AG09309 (cell line): ENCODE measurements at places on chromosomes 6 and 20.

DNA sequence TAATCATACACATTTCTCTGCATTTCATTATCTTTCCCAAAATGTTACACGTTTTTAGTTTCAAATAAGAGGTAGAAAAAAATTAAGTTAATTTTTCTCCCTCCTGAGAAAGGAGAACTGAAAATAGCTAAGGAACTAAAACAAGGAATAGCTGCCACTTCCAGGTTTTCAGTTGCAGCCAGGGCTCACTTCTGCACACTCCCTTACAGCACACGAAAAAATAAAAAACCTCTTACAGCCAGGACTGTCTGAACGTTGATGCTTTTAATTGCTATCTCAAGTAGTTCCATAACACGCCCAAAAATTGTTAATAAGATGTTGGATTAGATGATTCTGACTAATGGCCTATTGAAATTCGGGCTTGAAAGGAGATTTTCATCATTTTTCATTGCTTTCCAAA, 153.7 kb upstream of the THBS2 start:
- DNase-seq, result no peak

DNA sequence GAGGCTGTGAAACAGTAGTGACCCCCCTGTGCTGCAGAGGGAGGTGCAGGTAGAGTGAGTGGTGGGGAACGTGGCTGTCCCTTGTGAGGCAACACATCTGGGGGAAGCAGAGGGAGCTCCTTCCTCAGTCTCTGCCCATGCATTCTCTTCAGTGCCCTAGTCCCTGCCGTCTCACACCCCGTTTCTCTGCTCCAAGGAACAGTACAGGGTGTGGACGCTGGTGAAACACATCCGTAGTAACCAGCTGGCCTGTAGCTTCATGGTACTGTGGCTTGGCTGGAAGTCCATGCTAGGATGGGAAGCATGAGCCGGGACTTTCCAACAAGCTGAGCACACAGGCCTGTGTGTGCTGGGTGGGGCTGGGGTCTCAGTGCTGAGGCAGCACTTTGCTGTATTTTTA, 25.4 kb upstream of the CST3 start:
- no peak for DNase-seq

GRCh38 chr20:49595811-49596561, 28.0 kb upstream of the PTGIS start:
- DNase-seq, result no peak

GRCh38 chr6:132490478-132491204, 22.3 kb downstream of the STX7 start:
- DNase-seq, result no peak

DNA sequence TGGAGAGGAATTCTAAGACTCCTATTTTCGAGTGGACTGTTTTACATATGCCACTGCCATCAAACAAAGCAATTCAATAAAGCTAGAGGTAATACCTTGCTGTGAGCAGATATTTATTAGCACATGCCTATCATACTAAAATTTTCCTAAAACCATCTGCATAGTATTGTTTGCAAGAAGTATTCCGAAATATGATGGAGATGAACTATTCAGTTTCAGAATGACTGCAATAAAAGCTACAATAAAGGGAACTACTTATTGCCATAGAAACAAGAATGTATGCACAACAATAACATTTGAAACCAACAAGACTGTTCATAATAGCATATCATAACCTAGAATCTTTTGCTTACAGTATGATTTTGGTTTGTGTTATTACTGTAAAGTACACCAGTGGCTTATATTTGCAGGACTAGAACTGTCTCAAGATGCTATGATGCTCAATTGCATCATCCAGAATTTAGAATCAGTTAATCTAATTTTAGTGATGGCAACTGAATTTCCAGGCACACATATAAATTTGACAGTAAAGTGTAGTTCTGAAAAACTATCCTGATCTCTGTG, 144.3 kb downstream of the GRIK2 start:
- DNase-seq, result no peak

DNA sequence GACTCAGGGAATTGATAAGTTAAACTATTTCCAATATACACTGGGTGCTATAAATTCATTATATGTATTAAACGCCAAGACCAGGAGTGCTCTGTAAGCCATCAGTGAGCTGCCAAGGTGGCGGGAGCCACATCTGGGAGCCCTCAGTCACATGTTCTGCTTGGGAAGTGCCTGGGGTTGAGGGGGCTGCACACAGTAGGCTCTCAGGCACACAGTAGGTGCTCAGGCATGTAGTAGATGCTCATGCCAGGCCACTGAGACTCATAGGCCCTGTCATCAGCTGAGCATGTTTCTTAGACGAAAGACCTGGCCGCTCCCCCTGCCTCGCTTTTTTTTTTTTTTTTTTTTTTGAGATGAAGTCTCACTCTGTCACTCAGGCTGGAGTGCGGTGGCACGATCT, 83.3 kb upstream of the BHLHE23 start:
- DNase-seq, result no peak

- DNase-seq, result no peak
Observed at GRCh38 chr6:28380381-28380780, 19.2 kb downstream of the ZSCAN12 start.

- DNase-seq, result no peak
Observed at GRCh38 chr6:166281104-166281503, 27.1 kb downstream of the PRR18 start.

GRCh38 chr20:22495789-22496188, 88.6 kb downstream of the FOXA2 start:
- DNase-seq, result no peak

DNA sequence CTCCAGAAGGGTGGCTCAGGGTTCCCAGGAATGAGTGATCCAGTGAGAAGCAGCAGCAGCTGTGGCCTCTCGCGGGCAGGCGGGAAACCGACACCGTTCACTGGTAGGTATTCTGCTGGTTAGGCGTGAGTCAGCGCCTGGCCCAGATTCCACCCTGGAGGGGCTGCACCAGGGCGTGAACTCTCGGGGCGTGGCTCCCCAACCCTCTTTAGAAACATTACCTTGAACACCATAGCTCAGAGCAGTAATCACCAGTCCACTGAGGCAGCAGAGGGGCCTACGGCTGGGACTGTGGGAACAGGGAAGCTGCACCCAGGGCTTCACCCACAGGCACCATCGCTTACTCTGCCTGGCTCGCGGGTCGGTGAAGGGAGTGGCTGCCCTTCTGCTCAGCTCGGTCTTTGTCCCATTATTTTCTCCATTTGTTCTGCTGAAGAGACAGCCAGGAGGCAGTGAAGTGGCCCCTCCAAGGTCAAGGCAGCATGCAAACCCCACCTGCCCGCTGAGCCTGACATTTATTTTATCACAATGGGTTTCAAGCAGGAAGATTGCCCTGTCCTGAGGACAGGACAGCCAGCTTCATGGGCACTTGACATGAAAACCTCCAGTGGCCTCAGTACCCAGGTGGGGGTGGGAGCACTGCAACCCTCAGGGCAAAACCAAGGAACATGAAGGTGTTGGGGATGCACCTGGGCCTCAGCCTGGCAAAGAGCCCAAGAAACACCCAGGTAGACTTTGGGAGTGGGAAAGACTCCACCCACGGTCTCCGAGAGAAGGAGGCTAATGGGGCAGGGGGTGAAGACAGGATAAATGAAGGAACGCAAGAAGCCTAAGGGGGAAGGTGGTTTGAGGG, 51.0 kb upstream of the CD93 start:
- no peak for DNase-seq

GRCh38 chr6:146113084-146113623, 84.3 kb downstream of the GRM1 start:
- no peak for DNase-seq
